ENCODE measurements at places on chromosomes 3 and 15.

- no peak for DNase-seq
Observed at GRCh38 chr3:197485143-197485542, 70.6 kb downstream of the BDH1 start.

- no peak for DNase-seq
Observed at GRCh38 chr3:1477669-1478068, 384.8 kb downstream of the CNTN6 start.

GRCh38 chr15:67584157-67584556 is 41.7 kb downstream of the MAP2K5 start:
- DNase-seq = no peak

DNA sequence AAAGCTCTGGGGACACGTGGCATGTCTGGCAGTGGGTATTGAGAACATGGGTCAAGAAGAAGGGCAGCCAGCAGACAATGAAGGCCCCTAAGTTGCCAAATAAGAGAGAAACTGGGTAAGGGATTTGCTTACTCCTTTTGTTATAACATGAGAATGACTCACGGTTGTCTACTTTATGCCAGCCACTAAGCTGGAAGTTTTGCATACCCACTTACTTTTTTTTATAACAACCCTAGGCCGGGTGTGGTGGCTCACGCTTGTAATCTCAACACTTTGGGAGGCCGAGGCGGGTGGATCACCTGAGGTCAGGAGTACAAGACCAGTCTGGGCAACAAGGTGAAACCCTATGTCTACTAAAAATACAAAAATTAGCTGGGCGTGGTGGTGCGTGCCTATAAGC is 50.0 kb downstream of the DRD3 start:
- no peak for DNase-seq

- no peak for DNase-seq
Observed at GRCh38 chr3:50238549-50239026, 2.6 kb downstream of the GNAI2 start.

GRCh38 chr3:109353057-109353456 is 15.7 kb upstream of the DPPA4 start:
- no peak for DNase-seq

DNA sequence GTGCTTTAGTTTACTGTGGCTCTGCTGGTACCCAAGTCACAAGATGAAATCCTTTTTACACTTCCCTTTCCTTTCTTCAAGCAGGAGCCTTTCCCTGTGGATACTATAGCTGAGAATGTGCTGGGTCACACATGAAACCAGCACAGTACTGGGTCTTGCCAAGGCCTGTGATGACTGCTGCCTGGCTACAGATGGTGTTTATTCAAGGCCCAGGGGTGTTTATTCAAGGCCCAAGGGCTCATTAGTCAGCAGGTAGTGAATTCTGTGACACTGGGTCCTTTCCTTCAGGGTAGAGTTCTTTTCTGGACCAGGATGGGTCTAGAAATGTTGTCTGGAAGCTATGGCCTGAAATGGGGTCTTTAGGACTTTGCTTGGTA is 99.4 kb downstream of the SH3GL3 start:
- DNase-seq = no peak

DNA sequence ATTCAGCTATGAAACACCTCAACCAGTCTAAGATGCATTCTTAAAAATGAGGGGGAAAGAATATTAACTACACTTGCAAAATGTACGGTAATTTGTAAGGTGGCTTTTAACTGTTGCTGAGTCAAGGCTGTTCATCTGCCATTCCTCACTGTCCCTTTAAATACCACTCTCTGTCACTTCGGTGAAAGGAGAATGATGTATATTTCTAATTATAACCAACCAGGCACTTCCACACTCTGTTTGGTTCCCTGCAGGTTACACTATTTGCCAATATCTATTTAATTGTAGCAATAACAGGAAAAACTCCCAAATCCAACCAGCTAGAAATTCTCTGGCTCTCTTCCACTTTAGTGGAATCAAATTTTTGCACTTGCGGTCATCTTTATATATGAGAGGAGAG is 70.5 kb upstream of the SLCO3A1 start:
- no peak for DNase-seq

DNA sequence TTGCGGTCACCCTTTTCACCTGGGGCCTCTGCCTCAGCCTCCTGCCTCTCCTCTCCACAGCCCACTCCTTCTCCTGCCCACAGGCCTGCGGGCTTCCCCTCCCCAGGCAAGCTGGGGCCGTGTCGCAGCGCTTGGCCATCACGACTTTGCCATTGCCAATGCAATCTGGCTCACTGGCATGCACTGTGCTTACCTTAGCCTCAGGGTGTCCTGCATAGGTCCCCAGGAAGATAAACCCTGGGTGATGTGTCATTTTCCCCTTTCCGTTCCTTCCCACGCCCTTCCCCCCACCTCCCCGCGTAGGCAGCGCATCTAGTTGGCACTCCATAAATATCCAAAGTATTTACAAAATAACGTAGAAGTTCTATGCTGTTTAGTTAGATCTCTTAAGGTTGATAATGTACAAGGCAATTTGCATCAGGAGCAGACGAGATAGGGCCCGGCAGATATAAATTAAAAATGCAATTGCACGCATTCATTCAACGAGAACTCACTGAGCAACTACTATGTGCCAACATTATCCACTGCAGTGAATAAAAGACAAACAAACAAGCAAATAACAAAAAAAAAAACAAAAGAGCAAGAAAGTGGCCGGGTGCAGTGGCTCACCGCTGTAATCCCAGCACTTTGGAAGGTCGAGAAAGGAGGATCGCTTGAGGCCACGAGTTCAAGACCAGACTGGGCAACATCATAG is 973 bp upstream of the COPG1 start:
- no peak for DNase-seq

- DNase-seq = no peak
Observed at GRCh38 chr3:43549626-43550290, 72.1 kb downstream of the ANO10 start.

DNA sequence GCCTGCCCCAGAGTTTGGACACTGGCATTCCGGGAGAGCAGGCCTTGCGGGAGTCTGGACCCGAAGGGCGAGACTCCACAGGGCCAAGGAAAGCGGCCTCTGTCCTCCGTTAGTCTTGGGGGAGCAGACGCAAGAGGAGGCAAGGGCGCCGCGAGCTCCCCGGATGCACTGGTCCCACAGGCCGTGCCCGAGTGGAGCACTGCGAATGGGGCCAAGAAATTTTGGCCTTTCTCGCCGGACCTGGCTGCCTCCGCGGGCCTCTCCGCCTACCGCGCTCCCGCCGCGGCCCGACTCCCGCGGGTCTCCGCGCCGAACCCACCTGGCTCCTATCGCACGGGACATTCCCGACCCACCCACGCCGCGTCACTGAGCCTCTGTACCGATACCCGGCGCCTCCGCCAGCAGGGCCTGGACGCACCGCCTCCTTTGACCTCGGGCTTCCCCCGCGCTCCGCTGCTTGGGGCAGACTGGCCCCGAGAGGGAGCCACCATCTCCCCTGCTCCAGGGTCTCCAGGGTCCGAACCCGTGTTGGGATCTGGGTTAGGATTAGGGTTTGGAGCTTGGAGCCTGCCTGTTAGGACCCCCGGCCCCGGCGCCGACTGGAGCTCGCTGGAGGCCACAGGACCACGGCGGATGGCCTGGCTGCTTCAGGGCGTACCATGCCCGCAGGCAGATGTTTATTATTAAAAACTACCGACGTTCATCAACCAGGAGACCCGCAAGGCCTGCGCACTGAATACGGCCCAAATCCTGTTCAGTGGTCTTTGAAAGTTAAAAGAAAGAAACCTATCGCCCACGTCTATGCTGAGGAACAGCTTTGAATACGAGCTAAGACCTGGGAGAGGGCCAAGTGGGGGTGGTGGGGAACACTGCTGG is 11.7 kb downstream of the SHOX2 start:
- no peak for DNase-seq

GRCh38 chr15:52405856-52406255 is 110.3 kb upstream of the MYO5C start:
- no peak for DNase-seq

DNA sequence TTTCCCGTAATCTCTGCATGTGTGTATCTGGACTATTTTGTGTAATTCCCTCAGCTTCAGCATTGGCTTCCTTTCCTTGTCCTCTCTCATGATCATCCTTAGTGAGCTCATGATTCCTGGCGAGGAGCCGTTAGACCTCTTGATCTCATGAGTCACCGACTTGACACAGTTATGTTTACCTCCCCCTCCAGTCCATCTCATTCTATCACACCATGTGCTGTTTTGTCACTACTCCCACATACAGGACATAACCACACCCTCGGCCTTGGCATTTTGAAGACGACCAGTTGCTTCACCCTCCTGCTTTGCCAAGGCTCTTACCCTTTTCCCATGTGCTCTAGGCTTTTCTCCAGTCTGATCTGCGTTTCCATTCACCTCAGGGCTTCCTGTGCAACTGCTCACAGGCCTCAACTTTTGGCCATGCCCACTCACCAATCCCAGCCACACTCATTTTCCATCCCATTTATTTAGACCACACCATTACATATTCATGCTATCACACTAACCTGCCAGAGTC is 41.5 kb downstream of the CP start:
- DNase-seq = no peak

- DNase-seq = no peak
Observed at GRCh38 chr3:140334132-140334929, 343.5 kb upstream of the TRIM42 start.

- DNase-seq = no peak
Observed at GRCh38 chr3:72340476-72341379, 507.5 kb downstream of the SHQ1 start.
